ENCODE measurements at places on chromosomes 16 and 17. TPM values are rescaled to one million over a fixed set of nuclear protein-coding genes. Genes with fewer than 3 reads are reported as not detected.

The TBC1D3G gene
- not detected for total RNA-seq

The C1QTNF8 gene
- not detected for total RNA-seq

The SP6 gene
- 0.07 TPM for total RNA-seq

The CDK5R1 gene
- total RNA-seq: 15.3 TPM

The NLK gene
- 7.1 TPM for total RNA-seq

The CEP95 gene
- total RNA-seq: 40.5 TPM

The IL34 gene
- not detected for total RNA-seq

The TP53TG3 gene
- total RNA-seq: not detected

The CALB2 gene
- not detected for total RNA-seq

The RAB37 gene
- total RNA-seq: 2.7 TPM

The TMEM106A gene
- 10.8 TPM for total RNA-seq

The VPS35L gene
- total RNA-seq: 30.7 TPM

The CCL2 gene
- not detected for total RNA-seq

The SMPD3 gene
- 0.37 TPM for total RNA-seq

The TVP23A gene
- total RNA-seq: not detected

The NPTX1 gene
- 27.5 TPM for total RNA-seq

The SPNS3 gene
- total RNA-seq: 8.4 TPM

The SLC13A5 gene
- not detected for total RNA-seq

Data from activated CD4-positive, alpha-beta T cell treated with anti-CD3 and anti-CD28 coated beads for 36 hours (primary cell).